ENCODE measurements at places on chromosomes 1 and 21. TPM values are rescaled to one million over a fixed set of nuclear protein-coding genes. Genes with fewer than 3 reads are reported as not detected.

Gene OR2T33
- not detected for total RNA-seq

Gene GRIK3
- not detected for total RNA-seq

Gene CATSPER4
- not detected for total RNA-seq

Gene ADAMTS5
- not detected for total RNA-seq

Data from hair follicular keratinocyte (primary cell).